ENCODE measurements at places on chromosomes 16 and 17. TPM values are rescaled to one million over a fixed set of nuclear protein-coding genes. Genes with fewer than 3 reads are reported as not detected.

DNA sequence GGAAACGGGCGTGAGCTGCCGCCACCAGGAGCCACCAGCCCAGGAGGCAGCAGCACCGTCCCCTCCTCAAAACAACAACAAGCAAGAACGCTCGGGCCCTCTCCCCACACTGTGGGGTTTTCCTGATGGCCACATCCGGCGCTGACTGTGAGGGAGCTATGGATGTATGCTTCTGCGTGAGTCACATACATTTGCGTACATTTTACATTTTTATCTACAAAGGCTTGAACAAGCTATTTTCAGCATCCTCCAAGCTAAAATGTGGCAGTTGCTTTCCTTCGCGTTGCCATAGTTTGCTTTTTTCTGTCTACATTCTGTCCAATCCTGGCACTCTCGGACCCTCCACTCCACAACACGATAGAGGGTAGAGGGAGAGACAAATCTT is 2.0 kb upstream of the ABR start:
- DNase-seq: no peak

The CDRT15 gene
- not detected for total RNA-seq

The MAP2K6 gene
- total RNA-seq: 8.6 TPM

The OTOP3 gene
- total RNA-seq: not detected

- no peak for DNase-seq
Observed at GRCh38 chr17:282000-282911, 70.4 kb downstream of the RPH3AL start.

- DNase-seq: no peak
Observed at GRCh38 chr16:27566417-27566816, 16.5 kb downstream of the KATNIP start.

The TMEM114 gene
- total RNA-seq: not detected

GRCh38 chr17:74078363-74078941 is 125.0 kb upstream of the RPL38 start:
- no peak for DNase-seq

DNA sequence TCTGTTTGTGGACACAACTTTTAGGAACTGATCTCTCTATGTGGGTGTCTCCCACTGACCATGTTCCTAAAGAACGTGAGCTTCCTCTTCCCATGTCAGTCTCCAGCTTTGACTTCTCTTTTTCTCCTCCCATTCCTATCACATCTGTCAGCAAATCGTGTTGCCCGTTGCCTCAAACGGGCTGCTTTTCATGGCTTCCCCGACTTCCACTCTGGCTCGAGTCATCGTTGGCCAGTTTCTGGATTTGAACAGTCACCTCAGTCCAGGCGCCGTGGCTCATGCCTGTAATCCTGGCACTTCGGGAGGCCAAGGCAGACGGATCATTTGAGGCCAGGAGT is 5.4 kb downstream of the ABCC1 start:
- no peak for DNase-seq

The CDH1 gene
- total RNA-seq: 83.0 TPM

GRCh38 chr17:69046121-69046807 is 14.5 kb downstream of the ABCA9 start:
- no peak for DNase-seq

DNA sequence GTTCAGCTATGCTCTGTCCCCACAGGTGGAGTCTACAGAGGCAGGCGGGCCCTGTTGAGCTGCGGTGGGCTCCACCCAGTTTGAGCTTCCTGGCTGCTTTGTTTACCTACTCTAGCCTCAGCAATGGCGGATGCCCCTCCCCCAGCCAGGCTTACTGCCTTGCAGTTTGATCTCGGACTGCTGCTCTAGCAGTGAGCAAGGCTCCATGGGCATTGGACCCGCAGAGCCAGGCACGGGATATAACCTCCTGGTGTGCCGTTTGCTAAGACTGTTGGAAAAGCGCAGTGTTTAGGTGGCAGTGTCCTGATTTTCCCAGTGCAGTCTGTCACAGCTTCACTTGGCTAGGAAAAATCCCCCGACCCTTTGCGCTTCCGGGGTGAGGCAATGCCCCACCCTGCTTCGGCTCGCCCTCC is 89.1 kb downstream of the BCAS3 start:
- DNase-seq: no peak

The RAC3 gene
- 15.6 TPM for total RNA-seq

The CSH1 gene
- not detected for total RNA-seq

DNA sequence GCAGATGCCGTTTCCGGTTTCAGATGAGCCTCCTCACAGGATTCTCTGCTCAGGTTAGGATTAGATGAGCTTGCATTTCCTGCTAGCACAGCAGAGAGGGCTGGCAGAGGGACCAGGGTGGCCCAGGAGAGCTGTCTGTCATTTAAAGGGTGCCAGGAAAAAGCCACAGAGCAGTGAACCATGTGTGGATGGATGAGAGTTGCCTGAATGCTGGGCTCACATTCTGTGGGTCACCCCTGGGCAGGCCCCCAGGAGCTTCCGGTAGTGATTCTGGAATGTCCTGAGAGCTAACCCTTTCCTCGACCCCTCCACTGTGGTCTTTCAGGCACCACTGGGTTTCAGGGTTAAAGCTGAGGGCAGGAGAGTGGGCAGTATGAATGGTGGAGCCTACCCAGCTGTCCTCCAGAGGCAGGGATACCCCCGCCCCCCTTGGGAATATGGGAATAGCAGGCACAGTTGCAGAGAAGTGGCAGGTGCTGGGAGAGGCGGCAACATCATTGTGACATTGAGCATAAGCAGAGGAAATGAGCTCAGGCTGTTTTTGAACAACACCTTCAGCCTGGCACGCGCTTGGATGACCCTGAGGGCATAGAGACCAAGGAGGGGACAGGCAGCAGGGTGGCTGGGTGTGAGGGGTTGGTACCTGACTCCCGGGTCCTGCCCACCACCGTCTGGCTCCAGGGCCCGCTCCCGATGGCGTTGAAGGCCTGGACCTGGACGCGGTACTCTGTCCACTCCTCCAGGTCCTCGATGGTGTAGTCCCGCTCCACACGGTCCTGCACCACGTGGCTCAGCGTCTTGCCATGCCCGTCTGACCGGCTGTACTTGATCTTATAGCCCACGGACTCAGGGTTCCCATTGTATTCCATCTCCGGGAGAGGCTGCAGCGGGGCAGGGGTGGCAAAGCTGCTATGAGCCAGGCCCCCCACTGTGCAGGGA is 83.0 kb upstream of the CDC42EP4 start:
- DNase-seq: no peak

- no peak for DNase-seq
Observed at GRCh38 chr16:1713933-1714332, 7.9 kb downstream of the MAPK8IP3 start.

DNA sequence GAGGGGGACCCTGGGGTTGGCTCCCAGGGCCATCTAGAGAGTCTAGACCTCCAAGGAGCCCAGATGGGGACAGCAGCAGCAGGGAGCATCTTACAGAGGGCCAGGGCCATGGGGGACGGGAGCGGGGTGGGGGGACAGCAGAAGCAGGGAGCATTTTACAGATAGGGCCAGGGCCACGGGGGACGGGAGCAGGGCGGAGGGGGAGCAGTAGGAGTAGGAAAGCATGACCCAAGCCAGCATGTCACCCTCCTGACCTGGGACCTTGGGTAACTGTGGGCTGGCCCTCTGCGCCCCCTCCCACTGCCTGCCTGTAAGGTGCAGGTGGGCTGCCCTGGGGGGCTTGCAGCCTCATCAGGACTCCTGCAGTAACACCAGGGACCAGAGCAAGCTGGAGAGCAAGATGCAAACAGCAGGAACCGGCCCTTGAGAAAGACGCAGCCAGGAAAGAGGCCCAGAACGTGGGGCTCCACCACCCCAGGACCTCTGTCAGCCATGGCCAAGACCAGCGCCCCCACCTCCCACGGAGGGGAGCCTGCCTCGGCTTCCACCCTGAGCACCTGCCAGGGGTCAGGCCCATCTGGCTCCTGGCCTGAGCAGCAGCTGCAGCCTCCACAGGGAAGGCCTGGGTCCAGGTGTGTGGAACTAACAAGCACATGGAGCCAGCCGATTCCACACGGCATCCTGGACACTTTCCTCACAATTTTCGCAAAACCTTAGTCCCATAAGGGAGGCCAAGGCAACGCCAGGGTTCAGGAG is 2.4 kb downstream of the ZNF598 start:
- no peak for DNase-seq

GRCh38 chr16:74729783-74730683 is 29.4 kb upstream of the MLKL start:
- DNase-seq: peak; percentile 8

GRCh38 chr16:15418206-15418605 is 16.2 kb upstream of the BMERB1 start:
- DNase-seq: no peak

DNA sequence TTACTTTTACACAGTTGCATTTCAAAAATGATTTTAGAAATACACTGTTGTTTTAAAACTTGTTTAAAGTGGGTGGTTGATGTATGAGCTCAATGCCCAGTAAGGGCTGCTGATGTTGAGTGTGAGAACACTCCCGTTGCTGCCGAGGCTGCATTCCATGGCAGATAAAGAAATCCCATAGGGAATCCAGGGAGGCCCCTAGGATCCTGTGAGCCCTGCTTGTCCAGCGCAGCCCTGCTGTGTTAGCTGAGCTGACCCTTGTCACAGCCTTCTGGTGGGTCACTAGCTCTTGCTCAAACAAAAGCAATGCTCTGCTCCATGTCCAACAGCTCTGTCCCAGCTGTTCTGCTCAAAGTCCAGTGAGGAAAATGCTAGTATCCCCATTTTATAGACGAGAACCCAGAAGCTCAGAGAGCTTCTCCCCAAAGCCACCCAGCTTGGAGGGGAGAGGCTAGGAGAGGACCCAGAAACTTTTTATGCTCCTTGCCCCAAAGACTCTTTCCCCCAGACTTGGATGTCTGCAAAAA is 18.6 kb upstream of the COL1A1 start:
- DNase-seq: peak; percentile 56

DNA sequence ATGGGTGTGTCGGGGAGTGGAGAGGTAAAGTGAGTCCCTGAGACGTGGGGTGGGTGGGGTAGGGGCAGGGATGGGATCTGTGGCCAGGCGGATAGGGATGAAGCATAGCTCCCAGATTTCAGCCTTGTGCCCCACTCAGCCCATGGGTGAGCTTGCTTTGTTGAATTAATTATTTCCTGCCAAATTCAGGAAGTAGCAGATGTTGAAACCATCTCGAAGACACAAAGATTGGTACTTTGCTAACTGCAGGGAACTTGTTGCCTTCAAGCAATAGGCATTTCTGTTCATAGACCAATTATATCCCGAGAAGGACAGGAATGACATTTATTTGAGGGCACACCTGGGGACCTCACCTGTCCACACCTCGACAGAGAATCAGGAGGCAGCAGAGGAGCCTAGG is 11.0 kb upstream of the C16orf74 start:
- DNase-seq: no peak

DNA sequence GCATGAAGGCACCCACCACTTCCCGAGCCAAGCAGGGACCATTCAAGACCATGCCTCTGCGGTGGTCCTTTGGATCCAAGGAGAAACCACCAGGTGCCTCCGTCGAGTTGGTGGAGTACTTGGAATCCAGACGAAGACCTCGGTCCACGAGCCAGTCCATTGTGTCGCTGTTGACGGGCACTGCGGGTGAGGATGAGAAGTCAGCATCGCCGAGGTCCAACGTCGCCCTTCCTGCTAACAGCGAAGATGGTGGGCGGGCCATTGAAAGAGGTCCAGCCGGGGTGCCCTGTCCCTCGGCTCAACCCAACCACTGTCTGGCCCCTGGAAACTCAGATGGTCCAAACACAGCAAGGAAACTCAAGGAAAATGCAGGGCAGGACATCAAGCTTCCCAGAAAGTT is 63.4 kb downstream of the DHRS7C start:
- DNase-seq: no peak

Measured in skin of body (tissue), 3 donors.